ENCODE measurements at places on chromosomes 11 and 22.

GRCh38 chr11:114598461-114598860, 2.9 kb upstream of the NXPE4 start:
- no peak for DNase-seq

- DNase-seq: no peak
Measured at GRCh38 chr11:114073828-114074381, 14.4 kb downstream of the ZBTB16 start.

DNA sequence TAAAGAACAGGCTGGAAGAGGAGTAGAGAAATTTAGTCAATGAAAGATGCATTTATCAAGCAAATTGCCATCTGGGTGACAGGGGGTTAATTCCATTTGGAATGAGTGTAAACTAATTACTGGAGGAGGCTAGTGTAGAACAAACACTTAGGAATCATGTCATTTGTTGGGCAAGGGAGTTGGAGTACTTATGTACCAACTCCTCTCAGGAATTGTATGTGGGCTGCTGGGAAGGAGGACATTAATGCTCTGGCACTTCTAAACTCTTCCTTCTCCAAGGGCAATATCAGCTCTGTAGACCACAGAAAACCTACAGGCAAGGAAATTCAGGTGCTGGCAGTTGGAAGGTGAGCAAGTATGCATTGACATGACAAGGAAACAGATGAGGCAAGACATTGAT, 141.0 kb downstream of the MSANTD4 start:
- no peak for DNase-seq

GRCh38 chr11:98277251-98277912, 743.4 kb upstream of the CNTN5 start:
- DNase-seq: no peak

- DNase-seq: no peak
Measured at GRCh38 chr22:30362651-30363281, 6.0 kb downstream of the CCDC157 start.

DNA sequence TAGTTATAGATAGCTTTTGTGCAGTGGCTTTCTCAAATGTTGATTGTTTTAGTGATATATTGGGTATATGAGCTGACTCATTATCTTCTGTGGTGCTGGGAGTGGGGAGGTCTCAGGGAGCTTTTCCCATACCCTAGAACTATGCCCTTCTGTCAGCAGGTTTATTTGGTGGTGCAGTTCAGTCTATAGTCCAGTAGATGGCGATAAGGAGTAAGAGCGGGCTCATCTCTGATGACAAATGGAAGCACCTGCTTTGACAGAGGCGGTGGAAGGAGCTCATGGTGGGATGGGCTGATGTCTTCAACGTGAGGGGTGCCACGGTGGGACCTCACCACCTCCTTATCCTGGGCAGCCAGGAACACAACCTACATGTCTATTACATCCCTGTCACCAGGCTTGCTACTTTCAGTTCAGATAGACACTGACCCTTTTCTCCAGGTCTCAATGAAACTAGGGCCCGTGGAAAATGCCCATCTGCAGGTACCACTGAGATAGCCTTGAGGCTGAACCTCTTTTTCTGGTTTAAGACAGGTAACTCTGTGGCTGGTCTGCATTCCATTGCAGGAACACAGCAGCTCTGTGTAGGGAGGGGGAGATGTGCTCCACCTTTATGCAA, 13.0 kb upstream of the OR6A2 start:
- DNase-seq: no peak

GRCh38 chr11:27973851-27974536, 134.0 kb downstream of the KIF18A start:
- DNase-seq: no peak

GRCh38 chr11:9507277-9507580, 46.4 kb downstream of the ZNF143 start:
- no peak for DNase-seq

DNA sequence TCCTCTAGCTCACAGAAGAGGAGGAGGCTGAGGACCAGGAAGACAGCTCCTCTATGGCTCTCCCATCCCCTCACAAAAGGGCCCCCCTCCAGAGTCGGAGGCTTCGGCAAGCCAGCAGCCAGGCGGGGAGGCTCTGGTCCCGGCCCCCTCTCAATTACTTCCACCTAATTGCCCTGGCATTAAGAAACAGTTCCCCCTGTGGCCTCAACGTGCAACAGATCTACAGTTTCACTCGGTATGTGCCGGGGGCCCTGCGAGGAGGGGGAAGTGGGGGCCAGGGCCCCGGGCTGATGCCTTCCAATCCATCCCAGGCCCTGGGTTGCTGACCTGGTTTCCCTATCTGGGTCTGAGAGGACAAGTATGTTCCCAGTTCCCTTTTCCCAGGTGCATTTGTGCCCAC, 7.9 kb downstream of the FOXR1 start:
- peak; percentile 52 for DNase-seq

DNA sequence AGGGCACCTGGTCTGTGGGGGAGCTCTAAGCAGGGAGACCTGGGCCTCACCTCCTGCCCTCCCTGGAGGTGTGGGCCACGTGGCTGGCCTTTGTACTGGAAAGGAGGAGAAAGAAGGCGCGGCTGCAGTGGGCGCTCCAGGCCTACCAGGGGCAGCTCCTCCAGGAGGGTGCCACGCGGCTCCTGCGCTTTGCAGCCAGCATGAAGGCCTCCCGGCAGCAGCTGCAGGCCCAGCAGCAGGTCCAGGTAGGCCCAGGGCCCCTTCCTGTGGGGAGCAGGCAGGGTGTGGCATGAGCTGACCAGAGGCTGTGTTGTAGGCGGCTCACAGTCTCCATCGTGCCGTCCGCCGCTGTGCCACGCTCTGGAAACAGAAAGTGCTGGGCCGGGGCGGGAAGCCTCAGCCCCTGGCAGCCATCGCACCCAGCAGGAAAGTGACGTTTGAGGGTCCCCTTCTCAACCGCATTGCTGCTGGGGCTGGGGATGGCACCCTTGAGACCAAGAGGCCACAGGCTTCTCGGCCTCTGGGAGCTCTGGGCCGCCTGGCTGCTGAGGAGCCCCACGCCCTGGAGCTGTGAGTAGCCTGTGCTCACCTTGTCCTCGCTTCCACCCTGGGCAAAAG, 48.6 kb downstream of the PISD start:
- no peak for DNase-seq

DNA sequence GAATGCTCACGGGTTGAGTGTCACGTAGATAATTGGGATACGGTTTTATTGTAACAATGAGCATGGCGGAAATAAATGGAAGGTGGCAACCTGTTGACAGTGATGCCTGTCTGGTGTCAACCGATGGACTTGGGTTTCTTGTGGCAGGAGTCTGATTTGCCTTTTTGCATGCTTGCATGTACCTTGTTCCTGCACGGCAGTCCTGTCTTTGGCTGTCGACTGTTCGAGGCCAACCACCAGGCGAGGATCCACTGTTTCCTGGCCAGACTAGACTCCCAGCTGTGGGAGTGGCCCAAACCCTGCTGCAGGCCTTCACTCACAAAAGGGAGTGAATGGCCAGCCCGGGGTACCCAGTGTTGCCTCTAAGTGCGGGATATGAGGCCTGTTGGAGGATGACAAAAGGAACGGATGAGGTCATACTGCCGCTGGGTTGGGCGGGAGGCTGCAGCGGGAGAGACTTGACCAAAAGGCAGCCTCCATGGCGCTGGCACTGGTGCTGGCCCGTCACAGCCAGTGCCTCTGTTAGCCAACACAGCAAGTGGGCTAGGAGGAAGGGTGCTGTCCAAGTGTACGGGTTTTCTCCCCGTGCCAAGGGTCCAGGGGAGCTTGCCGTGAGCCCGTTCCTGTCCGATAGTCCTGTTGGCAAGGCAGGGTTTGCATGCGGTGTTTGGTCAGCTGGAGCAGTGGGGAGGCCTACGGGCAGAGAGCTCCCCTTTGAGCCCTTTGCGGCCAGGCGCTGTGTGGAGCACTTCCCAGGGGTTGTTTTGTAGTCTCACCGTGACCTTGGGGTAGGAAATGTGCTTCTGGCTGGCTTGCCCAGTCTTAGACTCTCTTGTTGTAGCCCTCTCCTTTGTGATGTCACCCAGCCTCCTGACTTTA, 974 bp downstream of the DGCR8 start:
- peak; percentile 67 for DNase-seq

DNA sequence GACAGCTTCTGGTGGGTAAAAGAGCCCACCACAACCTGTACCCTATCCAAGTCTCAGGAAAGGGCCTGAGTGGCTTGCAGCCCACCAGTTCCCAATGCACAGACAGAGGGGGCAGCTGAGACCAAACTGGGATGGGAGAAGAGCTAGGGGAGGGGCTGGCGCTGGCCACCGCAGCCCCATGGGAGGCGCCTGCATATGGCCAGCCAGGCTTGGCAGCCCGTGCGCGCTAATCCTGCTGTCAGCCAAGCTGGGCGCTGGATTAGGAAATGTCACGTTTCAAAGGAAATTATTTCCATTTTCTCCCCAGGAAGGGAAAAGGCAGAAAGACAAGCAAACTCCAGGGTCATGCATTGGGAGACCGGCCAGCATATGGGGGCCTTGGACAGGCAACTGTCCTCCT, 236.8 kb downstream of the BUD13 start:
- DNase-seq: no peak

DNA sequence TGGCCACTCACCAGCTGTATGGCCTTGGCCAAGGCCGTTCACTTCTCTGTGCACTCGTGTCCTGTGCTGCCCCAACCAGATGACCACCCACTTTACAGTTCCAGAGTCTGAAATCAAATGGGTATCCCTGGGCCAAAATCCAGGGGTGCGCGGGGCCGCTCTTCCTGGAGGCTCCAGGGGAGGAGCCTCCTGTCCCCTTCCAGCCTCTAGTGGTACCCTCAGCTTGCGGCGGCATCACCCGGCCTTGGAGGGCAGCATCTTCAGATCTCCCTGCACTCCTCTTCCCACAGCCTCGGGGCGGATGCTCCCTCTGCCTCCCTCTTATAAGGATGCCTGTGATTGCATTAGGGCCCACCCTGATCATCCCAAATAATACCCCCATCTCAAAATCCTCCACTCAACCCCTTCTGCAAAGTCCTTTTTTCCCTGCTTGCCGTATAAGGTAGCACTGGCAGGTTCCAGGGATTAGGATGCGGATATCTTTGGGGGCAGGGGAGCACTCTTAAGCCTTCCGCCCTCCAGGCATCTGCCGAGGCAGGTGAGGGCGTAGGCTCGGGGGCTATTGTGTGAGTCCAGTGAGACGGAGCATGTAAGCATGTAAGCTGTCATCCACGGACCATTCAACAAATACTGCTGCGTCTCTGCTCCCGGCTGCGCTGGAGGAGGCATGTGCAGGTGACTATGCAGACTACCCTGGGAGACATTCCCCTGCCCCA, 24.4 kb upstream of the SHISAL1 start:
- no peak for DNase-seq

DNA sequence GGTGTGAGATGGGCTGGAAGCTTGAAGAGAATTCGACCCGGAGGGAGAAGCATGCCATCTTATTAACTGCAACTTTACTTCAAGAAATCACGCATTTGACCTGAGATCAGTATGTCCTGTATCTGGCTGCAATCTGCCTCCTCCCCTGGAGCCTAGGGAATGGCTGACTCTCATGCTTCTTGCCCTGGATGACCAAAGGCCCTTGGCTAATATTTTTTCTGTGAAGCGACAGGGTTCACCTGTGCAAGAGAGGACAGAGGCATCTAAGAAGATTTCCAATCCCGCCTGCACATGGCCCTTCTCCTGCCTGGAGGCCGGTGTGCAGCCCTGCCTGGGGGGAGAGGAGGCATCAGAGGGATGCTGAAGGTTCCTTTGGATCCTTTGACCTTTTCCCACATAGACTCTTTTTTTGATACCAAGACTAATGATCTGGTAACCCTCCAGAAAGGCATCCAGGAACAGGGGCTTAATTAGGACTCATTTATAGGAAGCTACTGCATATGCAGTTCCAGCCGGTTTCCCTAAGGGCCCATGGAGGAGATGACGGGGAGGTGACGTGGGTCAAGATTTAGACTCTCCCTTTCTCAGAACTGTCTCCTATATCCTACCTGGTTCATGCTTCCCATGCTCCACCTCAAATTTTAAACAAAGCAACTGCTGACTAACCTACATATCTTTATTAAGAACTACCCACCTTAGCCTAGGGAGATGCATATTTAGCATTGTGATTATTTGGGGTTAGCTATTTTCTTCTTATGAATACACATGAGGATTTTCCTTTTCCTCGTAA, 50.8 kb downstream of the NTM start:
- no peak for DNase-seq

DNA sequence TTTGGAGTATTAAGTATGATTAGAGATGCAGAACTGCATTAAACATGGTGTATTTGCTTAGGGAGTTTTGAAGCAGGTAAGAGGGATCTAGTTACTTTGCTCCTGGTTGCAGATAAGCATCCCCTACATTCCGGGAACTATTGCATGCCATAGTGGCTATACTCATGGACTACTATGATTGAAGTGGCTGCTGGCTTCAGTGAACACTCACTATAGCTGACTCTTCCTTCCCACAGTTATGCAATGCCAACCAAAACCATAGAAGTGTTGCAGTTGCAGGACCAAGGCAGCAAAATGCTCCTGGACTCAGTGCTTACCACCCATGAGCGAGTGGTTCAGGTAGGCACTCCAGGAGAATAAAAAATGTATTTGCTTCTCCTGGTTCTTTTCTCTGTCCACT, 17.0 kb downstream of the COA4 start:
- no peak for DNase-seq

DNA sequence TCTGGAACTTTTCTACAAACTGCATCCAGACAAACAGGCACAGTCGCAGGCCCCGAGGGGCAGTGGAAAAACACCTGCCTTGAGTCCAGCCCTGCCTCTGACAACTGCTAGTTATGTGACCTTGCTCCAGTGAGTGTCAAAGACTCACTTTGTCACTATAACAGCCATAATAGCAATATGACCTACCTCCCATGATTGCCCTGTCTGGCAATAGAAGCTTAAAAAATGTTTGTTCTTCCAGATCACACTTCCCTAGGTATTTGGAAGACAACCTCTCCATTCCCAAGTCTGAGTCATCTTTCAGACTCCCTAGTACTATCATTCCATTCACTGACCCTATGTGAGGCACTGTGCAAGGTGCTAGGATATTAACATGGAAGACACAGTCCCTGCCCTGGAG, 74.5 kb downstream of the RPL27A start:
- DNase-seq: no peak

DNA sequence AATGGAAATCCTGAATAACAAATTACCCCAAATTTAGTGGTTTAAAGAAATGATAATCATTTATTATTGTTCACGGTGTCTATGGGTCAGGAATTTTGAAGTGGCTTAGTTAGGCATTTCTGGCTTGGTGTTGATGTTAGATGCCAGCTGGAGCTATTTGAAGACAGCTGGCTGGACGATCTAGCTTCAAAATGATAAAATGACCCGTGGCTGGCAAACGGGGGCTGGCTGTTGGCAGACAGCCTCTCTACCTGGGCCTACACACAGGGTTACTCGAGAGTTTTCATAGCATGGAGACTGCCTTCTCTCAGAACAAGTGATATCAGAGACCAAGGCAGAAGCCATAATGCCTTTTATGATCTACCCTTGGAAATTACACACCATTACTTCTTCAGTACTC, 285.2 kb downstream of the METTL15 start:
- DNase-seq: no peak

DNA sequence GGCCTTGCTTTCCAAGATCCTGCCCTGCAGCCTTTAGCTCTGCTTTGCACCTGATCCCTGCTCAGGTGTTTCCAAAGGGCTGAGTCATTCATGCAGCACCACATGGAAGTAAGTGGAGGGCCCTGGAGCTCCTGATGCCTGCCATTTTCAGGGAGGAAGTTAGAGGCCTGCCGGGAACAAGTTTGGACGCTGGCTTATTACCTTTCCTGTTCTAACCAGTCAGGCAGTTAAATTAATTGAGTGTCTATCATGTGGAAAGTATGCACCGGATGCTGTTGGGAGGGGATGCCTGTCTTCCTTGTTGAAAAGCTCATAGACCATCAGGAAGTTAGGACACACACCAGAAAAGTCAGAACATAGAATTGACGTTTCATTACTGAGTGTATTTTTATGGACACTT, 73.7 kb upstream of the PLET1 start:
- no peak for DNase-seq

- no peak for DNase-seq
Measured at GRCh38 chr11:84855508-84856245, 771.5 kb downstream of the DLG2 start.

All from ecto neural progenitor cell (in vitro differentiated cells).